Stomach (tissue), 19 donors: ENCODE measurements at places on chromosomes 2 and 18. TPM values are rescaled to one million over a fixed set of nuclear protein-coding genes. Genes with fewer than 3 reads are reported as not detected.

The ST8SIA5 gene
- total RNA-seq = not detected

The BBS5 gene
- total RNA-seq = 5.8 TPM

The CYP1B1 gene
- total RNA-seq = 42.7 TPM

The LANCL1 gene
- 49.6 TPM for total RNA-seq

The THSD7B gene
- total RNA-seq = not detected

The DYSF gene
- total RNA-seq = 13.4 TPM

The CXCR1 gene
- total RNA-seq = 0.45 TPM

The CELF4 gene
- 1.6 TPM for total RNA-seq

The KCNJ13 gene
- total RNA-seq = not detected

The C18orf32 gene
- 186 TPM for total RNA-seq

The C2orf72 gene
- 8.1 TPM for total RNA-seq

The HOXD13 gene
- total RNA-seq = not detected

The FAP gene
- total RNA-seq = 6.4 TPM

The LHCGR gene
- not detected for total RNA-seq

The COBLL1 gene
- 109 TPM for total RNA-seq

The DPYSL5 gene
- total RNA-seq = not detected

The TGFA gene
- 0.89 TPM for total RNA-seq

The SLC9A2 gene
- total RNA-seq = 79.9 TPM

The HDAC4 gene
- total RNA-seq = 69.4 TPM

The GNAL gene
- 5.3 TPM for total RNA-seq

The LRRTM4 gene
- total RNA-seq = not detected

The GPR35 gene
- total RNA-seq = 68.9 TPM

The MEP1B gene
- total RNA-seq = 1.1 TPM

The OR6B2 gene
- not detected for total RNA-seq

The NEB gene
- not detected for total RNA-seq

The FABP1 gene
- total RNA-seq = not detected

The RAMP1 gene
- 113 TPM for total RNA-seq

The SERPINB3 gene
- total RNA-seq = not detected

The TMEM37 gene
- total RNA-seq = 5.7 TPM

The RAB27B gene
- total RNA-seq = 24.9 TPM

The C2orf80 gene
- total RNA-seq = not detected

The DES gene
- 5,539 TPM for total RNA-seq

The SLC14A1 gene
- 4.2 TPM for total RNA-seq

The TCF4 gene
- 7.2 TPM for total RNA-seq

The TNS1 gene
- total RNA-seq = 198 TPM

The ATAD2B gene
- 55.3 TPM for total RNA-seq

The POTEC gene
- not detected for total RNA-seq

The NIFK gene
- 13.6 TPM for total RNA-seq

The ABCG5 gene
- total RNA-seq = 0.92 TPM

The ATP6V1C2 gene
- total RNA-seq = 1.1 TPM

The BMP10 gene
- not detected for total RNA-seq
